Activated CD4-positive, alpha-beta T cell treated with anti-CD3 and anti-CD28 coated beads, Interleukin-2, amount 50 U/mL, for 4 hours (primary cell): ENCODE measurements at places on chromosomes 6 and 20.

GRCh38 chr20:6055981-6056569 lies 2.2 kb upstream of the LRRN4 start:
- DNase-seq: no peak

DNA sequence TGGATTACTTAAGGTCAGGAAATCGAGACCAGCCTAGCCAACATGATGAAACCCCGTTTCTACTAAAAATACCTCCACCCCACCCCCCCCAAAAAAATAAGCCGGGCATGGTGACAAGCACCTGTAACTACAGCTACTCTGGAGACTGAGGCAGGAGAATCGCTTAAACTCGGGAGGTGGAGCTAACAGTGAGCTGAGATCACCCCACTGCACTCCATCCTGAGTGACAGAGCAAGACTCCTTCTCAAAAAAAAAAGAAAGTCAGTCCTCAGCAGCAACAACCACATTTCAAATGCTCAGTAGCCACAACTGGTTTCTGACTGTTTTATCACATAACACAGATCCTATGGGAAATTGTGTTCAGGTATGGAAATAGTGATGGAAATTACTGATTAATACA lies 135.3 kb downstream of the HFE start:
- no peak for DNase-seq

- DNase-seq: no peak
These were observed 701.9 kb upstream of the MAP3K7 start for GRCh38 chr6:91288741-91289140.

DNA sequence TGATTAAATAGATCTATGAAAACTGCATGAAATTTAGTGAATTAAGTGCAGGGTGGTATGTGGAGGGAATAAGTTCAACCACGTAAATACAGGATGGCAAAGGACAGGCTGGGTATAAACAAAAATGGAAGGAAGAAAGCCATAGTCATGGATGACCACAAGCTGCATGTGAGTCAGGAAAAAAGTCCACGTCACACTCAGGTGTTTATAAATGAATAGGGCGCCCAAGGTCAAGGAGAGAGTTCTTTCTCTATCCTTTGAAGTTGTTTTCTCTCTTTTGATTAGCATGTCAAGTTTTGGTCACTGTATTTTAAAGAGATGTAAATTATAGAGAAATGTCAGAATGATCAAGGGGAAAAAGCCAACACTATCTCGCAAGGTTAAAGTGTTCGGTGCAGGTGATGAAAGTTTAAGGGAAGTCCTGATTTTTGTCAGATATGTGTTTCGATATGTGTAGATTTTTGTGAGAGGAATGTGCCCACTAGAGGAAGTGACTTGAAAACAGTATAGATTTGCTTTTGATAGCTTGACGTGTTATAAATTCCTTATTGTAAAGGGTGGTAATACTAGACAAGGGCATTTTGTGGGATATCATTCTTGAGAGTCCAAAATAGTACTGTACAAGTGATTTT lies 58.7 kb downstream of the MAP3K4 start:
- DNase-seq: no peak

DNA sequence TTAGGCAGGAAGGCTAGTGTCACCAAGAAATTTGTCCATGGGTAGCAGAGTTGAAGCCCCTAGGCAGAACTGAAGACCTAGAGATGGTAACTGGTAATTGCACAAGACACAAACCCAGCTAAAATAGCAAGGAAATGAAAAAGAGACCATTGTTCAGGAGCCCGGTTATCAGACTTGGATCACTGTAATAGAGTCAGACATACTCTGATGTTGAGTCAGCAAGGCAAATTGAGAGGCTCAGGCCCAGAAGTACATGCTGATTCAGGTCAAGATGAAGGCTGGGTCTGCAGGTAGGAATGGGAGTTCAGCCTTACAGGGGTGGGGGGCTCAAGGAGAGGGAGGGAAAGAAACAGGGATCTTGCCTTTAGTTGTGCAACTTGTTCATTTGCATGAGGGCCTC lies 6.5 kb upstream of the TMEM242 start:
- no peak for DNase-seq

DNA sequence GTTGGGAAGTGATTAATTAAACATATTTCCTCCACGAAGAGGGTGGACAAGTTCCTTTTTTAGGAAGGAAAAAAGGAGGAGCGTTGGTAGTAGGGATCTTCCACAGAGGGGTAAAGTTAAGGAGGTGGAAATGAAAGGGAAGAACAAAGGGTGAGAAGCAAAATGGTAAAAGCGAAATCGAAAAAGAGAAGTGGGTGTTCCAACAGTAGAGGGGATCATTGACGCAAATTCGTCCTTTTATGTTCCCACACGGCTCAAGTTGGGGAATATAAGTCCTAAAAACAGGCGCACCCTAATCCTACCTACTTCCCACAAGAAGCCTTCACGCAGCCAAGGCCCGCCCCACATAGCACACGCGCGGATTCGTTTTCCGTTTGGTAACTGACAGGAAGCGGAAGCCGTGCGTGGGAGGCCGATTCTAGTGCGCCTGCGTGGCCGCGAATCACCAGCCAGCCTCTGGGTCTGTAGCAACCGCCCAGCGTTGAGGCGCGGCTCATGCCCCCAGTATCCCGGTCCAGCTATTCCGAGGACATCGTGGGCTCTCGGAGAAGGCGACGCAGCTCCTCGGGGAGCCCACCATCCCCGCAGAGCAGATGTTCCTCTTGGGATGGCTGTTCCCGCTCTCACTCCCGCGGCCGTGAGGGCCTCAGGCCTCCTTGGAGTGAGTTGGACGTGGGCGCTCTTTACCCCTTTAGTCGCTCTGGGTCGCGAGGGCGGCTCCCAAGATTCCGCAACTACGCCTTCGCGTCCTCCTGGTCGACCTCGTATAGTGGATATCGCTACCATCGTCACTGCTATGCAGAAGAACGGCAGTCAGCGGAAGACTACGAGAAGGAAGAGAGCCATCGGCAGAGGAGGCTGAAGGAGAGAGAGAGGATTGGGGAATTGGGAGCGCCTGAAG lies at the start of gene NKAPL:
TSS of gene NKAPL (plus strand) at position 421 of the 901 bp plus-strand sequence. CDS start at position 496, 75 bp downstream.
- DNase-seq: peak; percentile 55

GRCh38 chr20:50358971-50359370 lies 151.2 kb upstream of the PTPN1 start:
- DNase-seq: no peak

DNA sequence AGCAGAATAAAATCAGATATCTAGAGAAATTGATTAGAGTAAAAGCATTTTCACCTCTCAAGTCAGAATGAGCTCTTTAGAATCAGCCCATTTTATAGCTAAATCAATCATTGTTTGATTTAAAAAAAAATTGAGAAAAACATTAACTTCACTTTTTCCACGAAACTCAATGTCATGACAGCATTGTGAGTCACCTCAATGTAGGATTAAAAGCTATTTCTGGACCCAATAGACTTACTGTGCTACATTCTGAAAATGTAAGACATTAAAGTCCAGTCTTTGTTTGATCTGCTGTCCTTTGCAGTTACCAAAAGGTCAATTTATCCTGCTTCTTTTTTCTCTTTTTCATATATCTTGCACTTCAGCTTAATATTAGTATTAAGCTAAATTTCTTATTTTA lies 519.4 kb upstream of the ZNF337 start:
- no peak for DNase-seq

- DNase-seq: no peak
These were observed 577.1 kb downstream of the DOK5 start for GRCh38 chr20:55052459-55052858.

GRCh38 chr6:75308250-75308988 lies 23.8 kb upstream of the TMEM30A start:
- DNase-seq: no peak

GRCh38 chr6:160420969-160421556 lies 72.9 kb downstream of the SLC22A3 start:
- DNase-seq: no peak
